ENCODE measurements at places on chromosomes 7 and 10.

- DNase-seq: no peak
Observed at GRCh38 chr7:85030893-85031292, 156.0 kb downstream of the SEMA3D start.

GRCh38 chr10:1538121-1538520 is 199.2 kb downstream of the ADARB2 start:
- no peak for DNase-seq

- DNase-seq: no peak
Observed at GRCh38 chr7:33820206-33820605, 85.1 kb upstream of the BMPER start.

GRCh38 chr10:132162021-132162531 is 24.7 kb upstream of the DPYSL4 start:
- no peak for DNase-seq

GRCh38 chr7:99000904-99001465 is 122.7 kb downstream of the TRRAP start:
- DNase-seq: no peak

GRCh38 chr7:66211429-66211828 is 6.3 kb downstream of the TPST1 start:
- DNase-seq: no peak

DNA sequence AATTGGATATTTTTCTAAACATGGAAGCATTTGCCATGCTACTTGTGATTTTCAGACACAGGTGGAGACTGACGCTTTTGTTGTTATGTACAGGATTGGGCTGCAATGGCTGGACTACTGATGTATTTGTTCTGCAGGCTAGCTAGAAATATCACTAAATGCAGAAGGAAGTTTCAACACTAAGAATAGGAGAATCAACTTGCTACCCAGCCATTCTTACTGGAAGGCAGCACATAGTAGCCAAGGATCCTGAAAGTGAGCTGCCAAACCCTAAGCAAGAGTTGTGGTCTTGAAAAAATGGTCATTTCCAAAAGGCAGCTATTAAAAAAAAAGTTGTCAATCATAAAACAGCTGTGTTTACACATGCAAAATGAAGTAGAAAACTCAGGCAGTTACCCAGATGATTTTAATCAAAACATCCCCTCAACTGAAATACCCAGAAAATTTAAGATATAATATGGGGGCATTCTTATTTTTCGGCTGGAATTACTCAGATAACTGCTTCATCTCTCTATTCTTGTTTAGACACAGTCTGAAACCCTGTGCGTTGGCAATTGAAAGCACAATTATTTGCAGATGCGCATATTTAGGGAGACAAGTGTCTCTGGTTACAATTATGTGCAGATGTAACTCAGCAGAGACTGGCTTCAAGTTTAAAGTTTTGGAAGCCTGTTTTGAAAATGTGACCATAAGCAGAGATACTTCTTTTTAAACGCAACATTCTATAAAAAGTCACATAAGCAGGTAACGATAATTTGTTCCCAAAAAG is 31.2 kb downstream of the GFRA1 start:
- DNase-seq: no peak
